ENCODE measurements at places on chromosomes 7 and 10. TPM values are rescaled to one million over a fixed set of nuclear protein-coding genes. Genes with fewer than 3 reads are reported as not detected.

GRCh38 chr10:28632584-28632945 is 44.8 kb upstream of the BAMBI start:
- DNase-seq = no peak

DNA sequence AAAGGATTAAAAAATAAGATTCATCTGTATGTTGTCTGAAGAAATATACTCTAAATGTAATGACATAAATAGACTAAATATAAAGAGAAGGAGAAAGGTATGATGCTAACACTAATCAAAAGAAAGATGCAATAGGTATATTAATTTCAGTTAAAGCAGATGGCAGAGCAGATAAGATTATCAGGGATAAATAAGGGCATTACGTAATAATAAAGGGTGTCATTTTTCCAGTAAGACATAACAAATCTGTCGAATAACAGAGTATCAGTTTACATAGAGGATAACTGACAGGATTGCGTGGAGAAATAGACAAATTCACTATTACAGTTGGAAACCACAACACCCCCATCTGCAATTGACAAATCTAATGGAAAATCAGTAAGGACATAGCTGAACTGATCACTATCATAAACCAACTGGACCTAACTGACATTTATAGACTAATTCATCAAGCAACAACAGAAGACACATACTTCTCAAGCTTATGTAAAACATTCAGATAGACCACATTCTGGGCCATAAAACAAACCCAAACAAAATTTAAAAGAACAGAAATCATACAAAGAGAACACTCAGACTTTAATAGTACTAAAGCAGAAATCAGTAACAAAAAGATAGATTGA is 384.1 kb upstream of the COBL start:
- DNase-seq = no peak

GRCh38 chr7:44394636-44395035 is 69.2 kb upstream of the CAMK2B start:
- DNase-seq = no peak

Gene SNCG
- not detected for total RNA-seq

Gene GNAI1
- 1.2 TPM for total RNA-seq

Measured in CD4-positive, CD25-positive, alpha-beta regulatory T cell (primary cell).